Hepatocyte (in vitro differentiated cells): ENCODE measurements at places on chromosomes 2 and 18.

GRCh38 chr18:33577685-33578517, at the start of gene ASXL3:
TSS of gene ASXL3 (plus strand) at chr18:33578219. CDS start at chr18:33578632, 413 bp downstream.
- H3K36me3 ChIP-seq = no peaks in the 10 kb centered on the region
- DNase-seq = peak; percentile 73
- peak within 1 kb of the TSS; percentile 82 for H3K4me3 ChIP-seq
- H3K27ac ChIP-seq = peak within 1 kb of the TSS; percentile 93
- H3K27me3 ChIP-seq = no peaks in the 10 kb centered on the region
- H3K4me1 ChIP-seq = peaks cover 5% of the 10 kb centered on the region

DNA sequence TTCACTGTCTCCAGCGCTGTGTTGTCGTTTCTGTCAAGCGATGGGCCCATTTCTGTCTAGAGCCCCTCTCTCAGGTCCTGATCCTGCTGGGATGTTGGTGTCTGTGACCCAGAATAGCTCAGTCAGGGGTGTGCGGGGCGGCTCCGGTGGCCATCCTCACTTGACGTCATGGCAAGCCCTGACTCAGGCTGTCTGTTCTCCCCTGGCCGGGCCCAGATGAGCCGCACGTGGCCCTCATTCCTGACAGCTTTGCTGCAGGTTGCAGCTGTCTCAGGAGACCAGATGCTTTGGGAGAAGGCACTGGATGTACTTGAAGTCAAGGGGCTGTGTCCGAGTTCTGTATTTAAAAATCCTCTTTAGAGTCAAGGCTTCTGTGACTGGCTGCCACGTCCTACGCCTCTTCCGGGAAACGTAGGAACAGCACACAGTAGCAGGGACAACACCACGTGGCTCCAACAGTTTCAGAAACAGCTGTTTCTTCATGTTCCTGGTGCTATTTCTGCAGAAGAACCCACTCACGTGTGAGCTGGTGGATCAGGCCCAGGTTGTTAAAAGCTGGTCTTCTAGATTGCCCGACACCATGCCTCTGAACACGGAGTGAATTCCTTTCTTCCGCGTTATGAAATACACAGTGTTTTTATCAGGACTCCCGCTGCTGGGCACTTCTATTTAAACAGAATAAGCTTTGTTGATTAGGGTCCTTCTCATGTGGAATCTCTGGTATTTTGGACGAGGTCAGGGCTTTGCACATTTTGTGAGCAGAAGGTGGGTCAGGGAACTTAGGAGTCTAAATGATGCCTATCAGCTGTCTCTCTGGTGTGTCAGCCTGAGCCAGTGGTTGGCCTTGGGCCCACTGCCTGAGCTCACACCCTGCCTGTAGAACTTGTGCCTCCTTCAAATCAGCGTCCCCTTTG, 28.3 kb upstream of the NTSR2 start:
- peaks cover 13% of the 10 kb centered on the region for H3K4me1 ChIP-seq
- no peak overlapping the region for H3K4me3 ChIP-seq
- peak; percentile 72 for DNase-seq
- no peaks in the 10 kb centered on the region for H3K27me3 ChIP-seq
- no peaks in the 10 kb centered on the region for H3K36me3 ChIP-seq
- H3K27ac ChIP-seq = peak overlapping the region; percentile 89

DNA sequence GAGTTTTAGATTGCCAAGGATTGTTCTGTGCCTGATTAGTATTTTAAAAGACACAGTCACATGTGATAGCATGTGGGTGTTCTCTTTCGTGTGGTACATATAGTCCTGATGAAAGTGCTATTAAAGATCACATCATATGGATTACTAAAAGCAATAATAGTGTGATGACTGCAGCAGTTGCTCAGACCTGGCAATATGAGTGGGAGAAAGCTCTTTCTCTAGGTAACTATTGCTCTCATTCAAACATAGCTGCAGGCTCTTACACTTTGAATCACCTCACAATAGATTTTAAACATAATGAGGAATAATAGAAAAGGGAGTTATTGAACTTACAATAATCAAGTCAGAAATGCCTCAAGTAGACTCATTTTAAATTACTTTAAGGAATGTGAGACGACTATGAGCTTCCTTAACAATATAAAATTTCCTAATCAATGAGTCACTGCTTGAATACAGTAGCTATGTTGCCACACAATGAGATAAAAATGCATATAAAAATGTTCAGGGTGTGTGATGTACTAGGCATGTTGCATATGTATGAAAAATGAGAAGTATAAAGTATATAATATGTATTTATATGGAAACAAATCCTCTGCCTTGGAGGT, 452.1 kb downstream of the TMX3 start:
- no peaks in the 10 kb centered on the region for H3K36me3 ChIP-seq
- H3K4me3 ChIP-seq = no peak overlapping the region

GRCh38 chr18:58639751-58640427, 11.0 kb upstream of the ALPK2 start:
- no peaks in the 10 kb centered on the region for H3K27me3 ChIP-seq
- no peak overlapping the region for H3K4me3 ChIP-seq
- H3K4me1 ChIP-seq = peaks cover 15% of the 10 kb centered on the region
- DNase-seq = no peak

DNA sequence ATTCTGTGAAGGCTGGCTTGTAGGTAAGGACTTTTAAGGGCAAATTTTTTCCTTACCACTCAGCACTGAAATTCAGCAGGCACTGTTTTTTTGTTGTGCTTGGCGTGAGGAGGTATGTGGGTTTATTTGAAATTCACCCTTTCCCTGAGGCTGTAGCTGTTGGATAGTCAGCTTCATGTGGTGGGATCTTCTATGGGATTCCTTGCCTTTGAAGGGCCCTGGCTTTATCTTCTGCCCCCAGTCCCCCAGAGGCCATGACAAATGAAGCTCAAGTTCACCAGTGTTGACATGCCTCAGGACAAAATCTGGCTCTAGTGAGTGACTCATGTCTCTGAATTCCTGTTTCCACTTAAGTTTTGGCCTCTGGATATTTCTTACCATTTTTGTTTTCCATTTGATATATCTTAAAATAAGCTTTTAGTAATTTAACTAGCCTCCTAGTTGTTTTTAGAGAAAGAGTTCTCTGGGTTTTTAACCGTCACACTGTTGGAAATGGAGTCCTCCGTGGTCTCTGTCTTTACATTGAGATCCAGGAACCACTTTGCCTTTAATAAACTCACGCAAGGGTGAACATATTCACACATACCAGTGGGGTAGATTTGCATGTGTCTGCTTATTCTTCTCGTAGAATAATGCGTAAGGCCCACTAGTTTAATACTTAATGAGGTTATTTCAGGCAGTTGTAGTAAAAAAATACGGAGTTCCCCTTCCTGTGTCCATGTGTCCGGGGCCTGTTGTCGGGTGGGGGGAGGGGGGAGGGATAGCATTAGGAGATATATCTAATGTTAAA, 211.1 kb upstream of the FAM98A start:
- no peaks in the 10 kb centered on the region for H3K4me1 ChIP-seq
- peak; percentile 14 for DNase-seq
- peak overlapping the region; percentile 2 for H3K27ac ChIP-seq
- H3K27me3 ChIP-seq = no peaks in the 10 kb centered on the region
- no peaks in the 10 kb centered on the region for H3K36me3 ChIP-seq

DNA sequence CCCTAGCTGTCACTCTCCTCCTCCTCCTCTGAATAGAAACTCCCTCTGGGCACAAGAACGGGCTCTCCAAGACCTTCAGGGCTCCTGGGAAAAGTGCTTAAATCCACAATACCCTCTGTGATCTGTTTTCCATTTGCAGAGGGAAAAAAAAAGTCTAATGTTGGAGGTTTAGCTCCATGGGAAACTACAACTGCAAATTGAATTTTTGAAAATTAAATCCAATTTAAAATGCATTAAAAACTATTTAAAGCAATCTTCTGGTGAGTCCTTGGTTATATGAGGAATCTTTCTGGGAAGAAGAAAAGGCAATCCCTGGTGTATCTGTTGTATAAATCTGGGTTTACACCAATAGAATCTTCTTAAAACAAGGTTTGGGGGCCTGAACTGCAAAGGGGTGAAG, 64.3 kb downstream of the NCKAP5 start:
- H3K4me3 ChIP-seq = no peak overlapping the region
- H3K27me3 ChIP-seq = no peaks in the 10 kb centered on the region
- no peak for DNase-seq
- H3K27ac ChIP-seq = no peak overlapping the region
- H3K4me1 ChIP-seq = peaks cover 22% of the 10 kb centered on the region

DNA sequence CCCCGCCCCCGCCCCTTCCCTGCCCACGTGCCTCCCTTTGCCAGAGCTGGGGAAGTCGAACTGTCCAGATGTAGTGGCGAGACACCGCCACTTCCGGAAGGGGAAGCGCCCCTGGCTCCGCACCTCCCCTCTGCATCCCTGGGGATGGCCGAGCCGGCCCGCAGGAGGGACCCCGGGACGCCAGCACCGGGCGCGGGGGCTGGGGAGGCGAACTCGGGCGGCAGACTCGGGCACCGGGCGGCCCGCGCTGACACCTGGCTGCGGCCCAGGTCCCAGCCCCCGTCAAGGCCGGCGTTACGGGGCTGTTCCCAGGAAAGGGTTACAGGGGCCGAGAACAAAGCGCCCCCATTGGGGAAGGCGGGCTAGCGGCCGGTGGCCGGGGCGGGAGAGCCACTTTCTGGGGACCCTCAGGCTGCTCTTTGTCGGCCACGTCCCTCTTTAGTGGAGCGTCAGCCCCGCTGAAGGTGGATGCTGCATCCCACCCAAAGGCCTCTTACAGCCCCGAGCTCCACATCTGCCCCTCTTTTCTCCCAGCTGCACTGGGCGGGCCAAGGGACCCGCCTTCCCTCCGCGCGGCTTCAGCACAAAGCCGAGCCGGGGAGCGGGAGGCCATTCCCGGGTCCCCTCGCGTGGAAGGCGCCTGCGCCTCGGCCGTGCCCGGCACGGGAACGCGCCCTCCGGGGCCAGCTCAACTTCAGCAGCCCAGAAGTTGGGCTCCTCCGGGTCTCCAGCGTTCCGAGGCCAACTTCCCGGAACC, 1.3 kb downstream of the SDC1 start:
- peak; percentile 76 for DNase-seq
- H3K4me1 ChIP-seq = peaks cover 30% of the 10 kb centered on the region
- H3K27me3 ChIP-seq = no peaks in the 10 kb centered on the region
- H3K27ac ChIP-seq = peak overlapping the region; percentile 97

DNA sequence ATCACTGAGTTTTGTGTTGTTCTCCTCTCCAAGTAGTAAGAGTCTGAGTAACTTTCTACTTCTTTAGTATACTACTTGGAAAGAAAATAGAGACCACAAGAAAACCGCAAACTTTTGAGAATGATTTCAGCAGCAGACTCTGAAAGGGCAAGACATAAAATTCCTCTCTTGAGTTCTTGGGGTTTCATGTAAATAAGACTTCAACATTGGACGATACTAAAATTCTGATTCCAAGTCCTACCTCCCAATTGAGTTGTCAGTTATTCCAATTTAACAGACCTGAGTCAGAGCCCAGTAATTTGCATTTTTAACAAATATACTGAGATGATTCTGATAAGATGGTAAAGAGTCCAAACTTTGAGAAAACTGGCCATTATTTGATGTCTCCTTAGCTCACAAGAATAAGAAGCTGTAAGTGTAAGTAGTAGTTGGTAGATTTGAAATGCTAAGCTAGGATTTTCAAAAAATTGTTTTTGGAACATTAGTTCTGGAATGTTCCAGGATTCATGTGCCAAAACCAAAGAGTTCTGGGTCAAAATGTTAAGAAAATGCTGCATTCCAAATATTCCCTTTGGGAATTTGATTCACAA, 261.6 kb upstream of the SPOPL start:
- H3K4me1 ChIP-seq = peaks cover 11% of the 10 kb centered on the region
- no peak overlapping the region for H3K4me3 ChIP-seq
- H3K27ac ChIP-seq = no peak overlapping the region
- no peaks in the 10 kb centered on the region for H3K36me3 ChIP-seq
- H3K27me3 ChIP-seq = no peaks in the 10 kb centered on the region
- DNase-seq = no peak

- no peaks in the 10 kb centered on the region for H3K4me1 ChIP-seq
- H3K27ac ChIP-seq = no peak overlapping the region
- no peak for DNase-seq
- no peaks in the 10 kb centered on the region for H3K27me3 ChIP-seq
Observed at GRCh38 chr2:60867007-60867406, 14.4 kb upstream of the REL start.

- DNase-seq = no peak
- H3K4me3 ChIP-seq = no peak overlapping the region
- no peaks in the 10 kb centered on the region for H3K4me1 ChIP-seq
- H3K27me3 ChIP-seq = no peaks in the 10 kb centered on the region
- no peak overlapping the region for H3K27ac ChIP-seq
Observed at GRCh38 chr2:50582164-50582563, 449.8 kb downstream of the NRXN1 start.

- H3K36me3 ChIP-seq = no peaks in the 10 kb centered on the region
- no peak overlapping the region for H3K27ac ChIP-seq
- H3K27me3 ChIP-seq = no peaks in the 10 kb centered on the region
- H3K4me1 ChIP-seq = no peaks in the 10 kb centered on the region
Observed at GRCh38 chr2:62186156-62186905, 9.6 kb upstream of the B3GNT2 start.

GRCh38 chr2:64090264-64090663, 54.0 kb downstream of the PELI1 start:
- no peaks in the 10 kb centered on the region for H3K27me3 ChIP-seq
- H3K4me3 ChIP-seq = no peak overlapping the region
- H3K27ac ChIP-seq = no peak overlapping the region
- peaks cover under 1% of the 10 kb centered on the region for H3K36me3 ChIP-seq

GRCh38 chr18:77906103-77906892, 656.6 kb downstream of the GALR1 start:
- no peaks in the 10 kb centered on the region for H3K36me3 ChIP-seq
- no peaks in the 10 kb centered on the region for H3K4me1 ChIP-seq
- no peak overlapping the region for H3K4me3 ChIP-seq
- H3K27ac ChIP-seq = no peak overlapping the region
- H3K27me3 ChIP-seq = no peaks in the 10 kb centered on the region

- no peak overlapping the region for H3K27ac ChIP-seq
- no peak for DNase-seq
- no peaks in the 10 kb centered on the region for H3K36me3 ChIP-seq
- H3K4me3 ChIP-seq = no peak overlapping the region
- no peaks in the 10 kb centered on the region for H3K27me3 ChIP-seq
Observed at GRCh38 chr2:200667413-200667812, 81.6 kb downstream of the AOX1 start.
